ENCODE measurements at places on chromosomes 4 and X. TPM values are rescaled to one million over a fixed set of nuclear protein-coding genes. Genes with fewer than 3 reads are reported as not detected.

DNA sequence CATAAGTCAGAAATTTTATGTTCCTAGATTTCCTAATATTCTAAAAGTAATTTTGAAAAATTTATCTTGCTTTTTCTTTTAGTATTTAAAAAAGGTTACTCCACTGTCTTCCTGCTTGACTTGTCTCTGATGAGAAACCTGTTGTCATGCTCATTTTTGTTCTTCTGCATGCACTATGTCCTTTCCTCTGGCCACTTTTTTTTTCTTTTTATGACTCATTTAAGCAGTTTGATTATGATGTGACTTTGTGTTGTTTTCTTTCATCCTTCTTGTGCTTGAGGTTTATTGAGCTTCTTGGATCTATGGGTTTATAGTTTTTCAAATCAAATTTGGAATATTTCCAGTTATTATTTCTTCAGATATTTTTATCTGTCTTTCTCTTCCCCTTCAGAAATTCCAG is 12.0 kb upstream of the UFSP2 start:
- no peaks in the 10 kb centered on the region for H3K4me1 ChIP-seq
- H3K27ac ChIP-seq, result no peak overlapping the region
- no peak for DNase-seq
- no peaks in the 10 kb centered on the region for H3K27me3 ChIP-seq

- no peak for DNase-seq
- no peaks in the 10 kb centered on the region for H3K4me1 ChIP-seq
- no peak overlapping the region for H3K4me3 ChIP-seq
- no peaks in the 10 kb centered on the region for H3K36me3 ChIP-seq
- no peak overlapping the region for H3K27ac ChIP-seq
These were observed 39.9 kb downstream of the ADGRA3 start for GRCh38 chr4:22476011-22476410.

NIPAL1 gene
- 6.9 TPM for total RNA-seq

GRCh38 chr4:110615353-110616237 is 7.3 kb downstream of the PITX2 start:
- peak; percentile 62 for DNase-seq
- no peak overlapping the region for H3K27ac ChIP-seq
- H3K27me3 ChIP-seq, result peaks cover 89% of the 10 kb centered on the region
- H3K4me3 ChIP-seq, result peak overlapping the region; percentile 21

- H3K4me1 ChIP-seq, result no peaks in the 10 kb centered on the region
- no peak overlapping the region for H3K27ac ChIP-seq
- no peaks in the 10 kb centered on the region for H3K36me3 ChIP-seq
These were observed 684.1 kb downstream of the TRAM1L1 start for GRCh38 chr4:116401293-116401692.

DNA sequence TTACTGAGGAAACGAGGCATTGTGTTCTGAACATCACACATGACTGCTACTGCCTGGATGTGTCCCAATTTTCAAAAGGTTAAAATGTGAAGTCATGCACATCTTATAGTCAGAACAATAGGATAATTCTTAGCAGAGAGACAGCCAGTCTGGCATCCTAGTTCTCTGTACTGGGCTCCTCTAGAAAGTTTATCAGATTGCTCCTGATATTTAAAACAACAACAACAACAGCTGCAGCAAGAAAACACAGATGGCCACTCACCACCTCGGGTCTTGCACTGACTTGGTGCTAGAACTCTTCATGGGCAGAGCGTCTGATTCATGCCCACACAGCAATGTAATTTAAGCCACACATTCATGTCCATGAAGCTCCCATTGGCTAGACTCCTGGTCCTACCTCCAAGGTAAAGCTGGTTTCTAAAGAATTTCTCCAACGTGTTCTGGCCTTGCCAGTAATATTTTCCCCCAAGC is 33.3 kb upstream of the SLC2A9 start:
- H3K4me1 ChIP-seq, result no peaks in the 10 kb centered on the region
- H3K4me3 ChIP-seq, result no peak overlapping the region
- DNase-seq, result no peak
- no peaks in the 10 kb centered on the region for H3K27me3 ChIP-seq
- H3K27ac ChIP-seq, result peak overlapping the region; percentile 52

TCEAL6 gene
- not detected for total RNA-seq

AFAP1 gene
- 26.3 TPM for total RNA-seq

DNA sequence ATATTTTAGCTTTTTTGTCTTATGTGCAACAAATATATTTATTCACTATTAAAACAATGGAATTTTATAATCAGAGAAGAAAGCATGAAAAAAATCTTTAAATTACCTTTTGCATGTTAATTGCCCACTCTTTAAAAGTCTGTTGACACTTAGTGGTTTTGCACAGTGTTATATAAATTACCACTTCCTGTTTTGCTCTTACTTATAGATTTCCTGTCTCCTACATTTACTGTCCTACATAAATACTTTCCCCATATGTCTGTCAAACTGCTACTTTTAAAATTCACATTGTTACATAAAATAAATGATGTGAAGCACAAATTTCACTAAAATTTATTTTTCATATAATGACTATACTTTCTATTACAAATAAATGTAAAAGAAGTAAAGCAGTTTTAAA is 161.1 kb upstream of the NDST4 start:
- no peak overlapping the region for H3K27ac ChIP-seq
- no peaks in the 10 kb centered on the region for H3K36me3 ChIP-seq
- no peak for DNase-seq
- H3K4me3 ChIP-seq, result no peak overlapping the region
- H3K27me3 ChIP-seq, result no peaks in the 10 kb centered on the region

- H3K27ac ChIP-seq, result no peak overlapping the region
- no peak overlapping the region for H3K4me3 ChIP-seq
- H3K4me1 ChIP-seq, result no peaks in the 10 kb centered on the region
- no peak for DNase-seq
- peaks cover 16% of the 10 kb centered on the region for H3K27me3 ChIP-seq
- no peaks in the 10 kb centered on the region for H3K36me3 ChIP-seq
These were observed 17.8 kb upstream of the EGFL6 start for GRCh38 chrX:13551610-13552009.

DNA sequence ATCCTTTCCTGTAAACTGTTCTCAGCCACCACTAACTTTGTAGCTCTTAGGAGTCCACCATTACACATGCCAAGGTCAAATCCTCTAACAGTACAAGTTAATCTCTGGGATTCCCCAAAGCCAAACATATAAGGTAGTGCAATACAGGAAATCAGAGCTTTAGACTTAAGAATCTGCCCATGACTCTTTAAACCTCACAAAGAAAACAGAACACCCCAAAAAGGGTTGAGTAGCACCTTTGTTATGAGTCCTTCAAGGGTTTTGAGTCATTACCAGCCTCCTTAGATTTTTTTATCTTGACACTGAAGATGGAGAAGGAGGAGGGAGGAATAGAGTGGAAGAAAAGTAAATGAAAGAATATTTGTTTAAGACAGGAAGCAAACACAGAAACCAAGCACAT is 243.9 kb upstream of the SPANXN1 start:
- no peak overlapping the region for H3K4me3 ChIP-seq
- H3K27ac ChIP-seq, result no peak overlapping the region
- no peaks in the 10 kb centered on the region for H3K27me3 ChIP-seq
- H3K4me1 ChIP-seq, result no peaks in the 10 kb centered on the region
- DNase-seq, result no peak

L1CAM gene
- total RNA-seq, result 71.9 TPM

DNA sequence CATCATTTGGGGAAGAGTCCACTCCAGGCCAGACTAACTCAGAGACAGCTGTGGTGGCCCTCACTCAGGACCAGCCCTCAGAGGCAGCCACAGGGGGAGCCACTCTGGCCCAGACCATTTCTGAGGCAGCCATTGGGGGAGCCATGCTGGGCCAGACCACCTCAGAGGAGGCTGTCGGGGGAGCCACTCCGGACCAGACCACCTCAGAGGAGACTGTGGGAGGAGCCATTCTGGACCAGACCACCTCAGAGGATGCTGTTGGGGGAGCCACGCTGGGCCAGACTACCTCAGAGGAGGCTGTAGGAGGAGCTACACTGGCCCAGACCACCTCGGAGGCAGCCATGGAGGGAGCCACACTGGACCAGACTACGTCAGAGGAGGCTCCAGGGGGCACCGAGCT is 3.3 kb upstream of the ERAS start:
- no peaks in the 10 kb centered on the region for H3K4me1 ChIP-seq
- H3K36me3 ChIP-seq, result peaks cover 15% of the 10 kb centered on the region
- H3K27me3 ChIP-seq, result no peaks in the 10 kb centered on the region
